Mesothelial cell of epicardium (in vitro differentiated cells): ENCODE measurements at places on chromosomes 7 and 10. TPM values are rescaled to one million over a fixed set of nuclear protein-coding genes. Genes with fewer than 3 reads are reported as not detected.

The CC2D2B gene
- 0.32 to 0.78 TPM (median 0.33 TPM) in 3 replicates for total RNA-seq

The TRIM50 gene
- total RNA-seq: not detected in 3 replicates

The FAM237B gene
- total RNA-seq: not detected in 3 replicates

The TMEM270 gene
- not detected in 3 replicates for total RNA-seq

The ING3 gene
- 19.2 to 22.7 TPM (median 20.2 TPM) in 3 replicates for total RNA-seq

The MOSPD3 gene
- 22.5 to 25.9 TPM (median 24.7 TPM) in 3 replicates for total RNA-seq

The C10orf62 gene
- total RNA-seq: not detected in 3 replicates

The FGL2 gene
- total RNA-seq: 0.05 TPM in 1 of 3 replicates, not detected in the others

The RAB11FIP2 gene
- total RNA-seq: 29.5 to 32.5 TPM (median 31.8 TPM) in 3 replicates

The GIMAP1 gene
- not detected in 3 replicates for total RNA-seq

The NEBL gene
- 13.0 to 13.7 TPM (median 13.0 TPM) in 3 replicates for total RNA-seq

The SYT15 gene
- total RNA-seq: 3.0 to 4.0 TPM (median 3.3 TPM) in 3 replicates

The STX1A gene
- 12.5 to 15.5 TPM (median 13.2 TPM) in 3 replicates for total RNA-seq

The PPP1R3C gene
- total RNA-seq: 9.2 to 9.9 TPM (median 9.7 TPM) in 3 replicates

The UCMA gene
- not detected in 3 replicates for total RNA-seq

The PVRIG gene
- not detected in 3 replicates for total RNA-seq

The SAP25 gene
- total RNA-seq: 7.9 to 13.5 TPM (median 10.6 TPM) in 3 replicates

The ZPBP gene
- total RNA-seq: not detected in 3 replicates

The AFAP1L2 gene
- 4.0 to 5.7 TPM (median 5.7 TPM) in 3 replicates for total RNA-seq

The NEURL1 gene
- 0.40 to 0.88 TPM (median 0.54 TPM) in 3 replicates for total RNA-seq

The NUTM2E gene
- total RNA-seq: 0.78 to 1.0 TPM (median 0.81 TPM) in 3 replicates

The NME8 gene
- 0.86 to 1.2 TPM (median 1.1 TPM) in 3 replicates for total RNA-seq

The CH25H gene
- not detected in 3 replicates for total RNA-seq

The MRC1 gene
- not detected in 3 replicates for total RNA-seq

The CDHR3 gene
- 2.5 to 3.6 TPM (median 3.2 TPM) in 3 replicates for total RNA-seq

The GNGT1 gene
- total RNA-seq: not detected in 3 replicates

The MRLN gene
- total RNA-seq: not detected in 3 replicates

The CPA4 gene
- 3.9 to 5.8 TPM (median 4.1 TPM) in 3 replicates for total RNA-seq

The TRIM74 gene
- total RNA-seq: 1.7 to 2.3 TPM (median 1.9 TPM) in 3 replicates

The LAMB4 gene
- 16.8 to 21.0 TPM (median 18.3 TPM) in 3 replicates for total RNA-seq

The ARHGEF35 gene
- 14.9 to 15.9 TPM (median 15.0 TPM) in 3 replicates for total RNA-seq

The FBXL15 gene
- total RNA-seq: 9.4 to 11.7 TPM (median 10.1 TPM) in 3 replicates

The ANKRD61 gene
- total RNA-seq: 0.20 to 0.29 TPM in 2 of 3 replicates, not detected in the other

The CHRM2 gene
- 40.9 to 47.7 TPM (median 41.6 TPM) in 3 replicates for total RNA-seq

The ABCB1 gene
- 0.61 to 1.7 TPM (median 1.5 TPM) in 3 replicates for total RNA-seq

The LIPJ gene
- total RNA-seq: 0.18 to 0.47 TPM (median 0.22 TPM) in 3 replicates

The LIPF gene
- not detected in 3 replicates for total RNA-seq

The ATOH7 gene
- total RNA-seq: 0.18 to 0.70 TPM (median 0.38 TPM) in 3 replicates

The MAGI2 gene
- 36.9 to 38.4 TPM (median 37.8 TPM) in 3 replicates for total RNA-seq

The SUN3 gene
- total RNA-seq: not detected in 3 replicates

The CHCHD3 gene
- 50.5 to 54.3 TPM (median 52.1 TPM) in 3 replicates for total RNA-seq

The ADRA2A gene
- 4.7 to 5.2 TPM (median 4.9 TPM) in 3 replicates for total RNA-seq

The SND1 gene
- total RNA-seq: 205 to 211 TPM (median 208 TPM) in 3 replicates

The EBF3 gene
- 1.1 to 1.4 TPM (median 1.2 TPM) in 3 replicates for total RNA-seq
